ENCODE measurements at places on chromosomes 12 and 14. TPM values are rescaled to one million over a fixed set of nuclear protein-coding genes. Genes with fewer than 3 reads are reported as not detected.

ZNF84 gene
- total RNA-seq: 18.0 TPM

DNA sequence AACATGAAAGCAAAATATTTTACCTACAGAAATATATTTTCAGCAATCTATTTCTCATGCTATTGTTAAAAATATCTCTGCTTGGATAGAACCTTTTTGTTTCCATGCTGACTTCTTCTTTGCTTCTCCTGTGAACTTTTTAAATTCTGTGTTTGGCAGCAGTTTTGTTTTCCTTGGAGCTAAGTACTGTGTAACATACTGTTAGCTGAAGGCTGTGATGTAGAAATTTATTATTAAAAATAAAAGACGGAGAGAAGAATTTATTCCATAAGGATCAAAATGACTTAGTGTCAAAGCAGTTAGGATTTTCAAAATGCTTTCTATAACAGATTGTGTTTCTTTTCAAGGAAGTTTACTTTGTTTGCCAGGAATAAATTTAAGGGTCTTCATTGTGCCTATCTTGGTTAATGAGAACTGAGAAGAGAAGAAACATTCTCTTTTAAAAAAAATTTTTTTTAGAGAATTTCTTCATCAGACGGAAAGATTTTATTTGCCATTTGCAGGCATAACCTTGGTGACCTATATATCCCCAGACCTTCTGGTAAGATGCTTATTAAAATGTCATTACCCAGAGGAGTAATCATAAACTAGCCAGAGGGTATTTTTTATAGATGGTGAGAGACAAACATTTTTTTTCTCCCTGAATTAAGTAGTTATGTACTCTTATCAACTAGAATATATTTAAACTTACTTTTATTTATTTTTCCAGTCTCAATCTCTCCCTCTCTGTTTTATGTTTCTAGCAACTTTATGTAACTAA lies 147.1 kb upstream of the SLCO1C1 start:
- no peaks in the 10 kb centered on the region for H3K36me3 ChIP-seq
- H3K4me3 ChIP-seq: no peak overlapping the region
- H3K4me1 ChIP-seq: no peaks in the 10 kb centered on the region
- H3K27ac ChIP-seq: no peak overlapping the region

MYO1H gene
- not detected for total RNA-seq

- no peaks in the 10 kb centered on the region for H3K27me3 ChIP-seq
- no peak overlapping the region for H3K27ac ChIP-seq
- no peaks in the 10 kb centered on the region for H3K36me3 ChIP-seq
- H3K4me1 ChIP-seq: no peaks in the 10 kb centered on the region
- no peak for DNase-seq
Observed at GRCh38 chr12:93939641-93940325, 208.6 kb upstream of the PLXNC1 start.

DNA sequence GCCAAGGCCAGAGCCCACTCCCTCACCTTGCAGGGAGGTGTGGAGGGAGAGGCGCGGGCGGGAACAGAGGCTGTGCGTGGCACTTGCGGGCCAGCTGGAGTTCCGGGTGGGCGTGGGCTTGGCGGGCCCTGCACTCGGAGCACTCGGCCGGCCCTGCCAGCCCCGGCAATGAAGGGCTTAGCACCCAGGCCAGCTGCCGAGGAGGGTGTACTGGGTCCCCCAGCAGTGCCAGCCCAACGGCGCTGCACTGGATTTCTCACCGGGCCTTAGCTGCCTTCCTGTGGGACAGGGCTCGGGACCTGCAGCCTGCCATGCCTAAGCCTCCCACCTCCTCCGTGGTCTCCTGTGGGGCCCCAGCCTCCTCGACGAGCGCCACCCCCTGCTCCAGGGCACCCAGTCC lies 107.5 kb downstream of the FAR2 start:
- H3K27ac ChIP-seq: no peak overlapping the region
- H3K27me3 ChIP-seq: no peaks in the 10 kb centered on the region
- H3K4me3 ChIP-seq: no peak overlapping the region
- no peaks in the 10 kb centered on the region for H3K4me1 ChIP-seq
- no peak for DNase-seq

TUNAR gene
- total RNA-seq: not detected

SOCS2 gene
- 11.1 TPM for total RNA-seq

GRCh38 chr12:91496337-91496736 lies 313.7 kb upstream of the DCN start:
- H3K36me3 ChIP-seq: no peaks in the 10 kb centered on the region
- H3K27me3 ChIP-seq: no peaks in the 10 kb centered on the region
- H3K27ac ChIP-seq: no peak overlapping the region
- H3K4me1 ChIP-seq: no peaks in the 10 kb centered on the region
- no peak overlapping the region for H3K4me3 ChIP-seq

TAS2R30 gene
- 2.9 TPM for total RNA-seq
